ENCODE measurements at places on chromosomes 7 and 10. TPM values are rescaled to one million over a fixed set of nuclear protein-coding genes. Genes with fewer than 3 reads are reported as not detected.

USP54 gene
- 32.3 TPM for total RNA-seq

DNA sequence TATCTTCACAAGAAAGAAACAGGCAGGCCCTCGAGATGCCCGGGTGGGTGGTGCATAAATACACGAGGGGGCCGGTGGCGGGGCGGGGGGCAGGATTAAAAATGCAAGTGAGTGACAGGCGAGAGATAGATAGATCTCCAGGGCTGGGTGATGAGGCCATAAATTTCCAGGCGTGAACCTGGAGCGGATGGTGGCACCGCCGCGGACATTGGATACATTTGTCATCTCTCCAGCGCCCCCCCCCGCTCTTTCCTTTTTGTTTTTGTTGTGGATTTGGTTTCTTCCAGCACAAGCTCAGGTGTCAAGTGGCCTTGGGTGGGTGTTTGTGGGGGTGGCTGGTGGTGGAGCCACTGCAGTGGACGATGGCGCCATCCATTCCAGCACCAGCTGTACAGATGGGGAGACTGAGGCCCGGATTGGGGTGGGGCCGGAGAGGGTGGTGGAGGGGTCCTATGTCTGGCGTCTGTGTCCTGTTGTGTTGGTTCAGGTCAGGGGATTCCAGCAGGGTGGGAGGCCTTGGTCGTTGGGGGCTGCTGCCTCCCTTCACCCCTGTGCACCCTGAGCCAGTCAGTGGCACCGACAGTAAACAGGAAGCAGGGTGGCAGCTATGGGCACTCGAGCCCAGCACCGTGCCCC lies 2.9 kb downstream of the ELFN1 start:
- no peak for DNase-seq

- no peak for DNase-seq
Observed at GRCh38 chr10:86450806-86451603, 70.6 kb downstream of the WAPL start.

DNA sequence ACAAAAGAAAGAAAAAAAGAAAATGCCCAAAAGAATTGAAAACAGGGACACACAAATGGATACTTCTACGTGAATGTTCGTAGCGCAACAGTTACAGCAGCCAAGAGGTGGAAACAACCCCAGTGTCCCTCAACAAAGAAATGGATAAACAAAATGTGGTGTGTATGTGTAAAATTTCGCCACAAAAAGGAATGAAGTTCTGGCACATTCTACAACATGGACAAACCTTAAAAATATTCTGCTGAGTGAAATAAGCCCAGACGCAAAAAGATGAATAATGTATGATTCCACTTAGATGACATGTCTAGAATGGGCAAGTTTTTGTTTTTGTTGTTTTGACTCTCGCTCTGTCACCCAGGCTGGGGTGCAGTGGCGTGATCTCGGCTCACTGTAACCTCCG lies 10.9 kb downstream of the UCMA start:
- no peak for DNase-seq

HELLS gene
- 109 TPM for total RNA-seq

SLC39A12 gene
- total RNA-seq = not detected

TMEM176A gene
- total RNA-seq = not detected

GIMAP4 gene
- not detected for total RNA-seq

GLI3 gene
- total RNA-seq = 2.5 TPM

- DNase-seq = no peak
Observed at GRCh38 chr10:93420944-93421825, 60.9 kb downstream of the MYOF start.

- peak; percentile 39 for DNase-seq
Observed at GRCh38 chr7:76225379-76225778, 23.7 kb downstream of the SRRM3 start.

GRID2IP gene
- 0.22 TPM for total RNA-seq

GRCh38 chr10:84333864-84334451 lies 5.6 kb downstream of the CCSER2 start:
- peak; percentile 49 for DNase-seq

GRCh38 chr7:55516409-55516808 lies 55.9 kb downstream of the VOPP1 start:
- no peak for DNase-seq

- no peak for DNase-seq
Observed at GRCh38 chr7:130040576-130040975, 10.6 kb downstream of the ZC3HC1 start.

LRIT1 gene
- total RNA-seq = not detected

PIK3AP1 gene
- 12.1 TPM for total RNA-seq

DNA sequence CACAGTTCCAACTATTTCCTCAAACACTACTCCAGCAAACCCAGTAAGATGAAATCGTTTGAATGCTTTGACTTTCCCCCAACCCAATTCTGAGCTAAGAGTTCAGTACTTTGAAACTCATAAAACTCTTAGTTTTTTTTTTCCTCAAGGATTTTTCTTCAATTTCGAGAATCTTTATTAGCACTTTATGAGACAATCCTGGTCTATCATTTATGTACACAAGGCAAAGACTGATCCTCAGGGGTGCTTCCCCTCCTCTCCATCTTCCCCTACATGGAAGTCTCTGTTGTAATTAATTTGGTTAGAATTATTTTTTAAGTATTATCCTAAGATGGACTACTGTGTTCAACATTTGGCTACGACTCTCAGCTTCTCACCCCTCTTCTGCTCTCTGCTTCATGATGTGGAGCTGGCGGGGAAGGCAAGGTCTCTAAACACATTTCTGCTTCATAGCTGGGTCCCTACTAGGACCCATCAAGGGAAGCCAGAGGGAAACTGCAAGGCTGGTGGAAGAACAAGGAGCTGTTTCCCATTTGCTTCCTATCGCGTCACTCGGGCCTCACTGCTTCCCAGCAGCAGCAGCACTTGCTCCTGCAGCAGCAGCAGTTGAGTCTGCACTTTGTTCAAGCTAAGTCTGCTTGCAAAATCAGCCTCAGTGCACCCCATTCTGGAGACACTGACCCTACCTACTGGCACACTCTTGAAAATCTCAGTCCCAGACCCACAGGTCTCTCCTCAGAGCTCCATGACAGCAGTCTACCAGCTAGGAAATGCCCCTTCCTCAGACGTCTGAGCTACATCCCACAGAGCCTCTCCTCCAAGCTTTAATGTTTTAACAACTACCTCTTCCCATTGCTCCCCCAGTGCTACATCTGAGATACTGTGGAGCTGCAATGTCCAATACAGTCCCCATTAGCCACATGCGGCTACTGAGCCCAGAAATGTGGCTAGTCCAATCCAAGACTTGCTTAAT lies 90.0 kb downstream of the CHCHD3 start:
- no peak for DNase-seq

DNA sequence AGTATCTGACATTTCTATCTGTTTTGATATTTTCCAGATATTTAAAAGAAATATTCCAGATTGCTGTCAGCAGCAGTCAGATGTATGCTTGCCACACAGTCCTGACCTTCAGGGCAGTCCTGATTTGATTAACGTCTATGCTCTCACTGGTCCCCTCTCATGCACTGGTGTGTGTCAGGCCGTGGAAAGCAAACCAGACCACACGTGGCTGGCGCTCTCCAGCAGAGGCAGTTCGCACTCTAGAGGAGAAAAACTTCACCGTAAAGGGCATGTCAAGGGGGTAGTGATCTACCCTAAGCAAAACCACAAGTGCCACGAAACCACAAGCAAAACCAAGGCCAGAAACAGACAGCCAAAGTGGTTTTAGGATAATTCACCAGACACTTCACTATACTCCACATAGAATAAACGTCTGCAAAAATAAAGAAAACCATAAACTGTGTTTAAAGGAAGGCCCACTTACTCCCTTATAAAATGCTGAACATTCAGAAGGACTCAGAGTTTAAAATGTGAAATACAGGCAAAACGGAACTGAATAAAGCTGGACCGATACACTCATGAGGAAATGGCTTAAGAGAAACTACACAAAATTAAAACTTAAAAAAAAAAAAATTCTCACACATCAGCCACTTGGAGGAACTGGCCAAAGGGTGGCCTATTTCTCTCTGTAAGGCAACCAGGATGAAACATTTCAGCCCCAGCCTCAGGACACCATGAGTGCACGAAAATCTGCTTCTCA lies 26.4 kb downstream of the PARP12 start:
- DNase-seq = no peak

GRCh38 chr7:1444925-1445322 lies 14.3 kb downstream of the MICALL2 start:
- no peak for DNase-seq

OR6B1 gene
- total RNA-seq = not detected

CLEC2L gene
- not detected for total RNA-seq

DNA sequence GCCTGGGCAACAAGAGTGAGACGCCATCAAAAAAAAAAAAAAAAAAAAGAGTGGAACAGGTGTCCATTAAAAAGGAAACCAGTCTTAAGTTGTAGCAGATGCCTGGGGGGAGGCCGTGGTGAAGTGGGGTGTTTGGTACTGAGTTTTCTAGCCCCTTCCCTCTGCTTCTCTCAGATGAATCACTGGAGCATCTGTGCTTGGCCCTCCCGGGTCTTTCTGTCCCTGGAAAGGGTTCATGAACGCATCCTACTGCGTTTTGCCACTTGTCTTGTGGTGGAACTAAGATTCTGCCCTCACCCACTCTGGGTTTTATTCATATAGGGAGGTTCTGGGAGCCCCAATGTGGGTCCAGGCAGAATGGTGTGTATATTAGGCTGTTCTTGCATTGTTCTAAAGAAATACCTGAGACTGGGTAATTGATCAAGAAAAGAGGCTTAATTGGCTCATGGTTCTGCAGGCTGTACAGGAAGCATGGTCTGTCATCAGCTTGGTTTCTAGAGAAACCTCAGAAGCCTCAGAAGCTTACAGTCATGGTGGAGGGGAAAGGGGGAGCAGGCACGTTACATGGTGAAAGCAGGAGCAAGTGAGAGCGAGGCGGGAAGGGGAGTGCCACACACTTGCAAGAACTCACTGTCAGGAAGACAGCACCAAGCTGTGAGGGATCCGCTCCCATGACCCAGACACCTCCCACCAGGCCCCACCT lies 63.5 kb downstream of the CAMK1D start:
- no peak for DNase-seq

DNA sequence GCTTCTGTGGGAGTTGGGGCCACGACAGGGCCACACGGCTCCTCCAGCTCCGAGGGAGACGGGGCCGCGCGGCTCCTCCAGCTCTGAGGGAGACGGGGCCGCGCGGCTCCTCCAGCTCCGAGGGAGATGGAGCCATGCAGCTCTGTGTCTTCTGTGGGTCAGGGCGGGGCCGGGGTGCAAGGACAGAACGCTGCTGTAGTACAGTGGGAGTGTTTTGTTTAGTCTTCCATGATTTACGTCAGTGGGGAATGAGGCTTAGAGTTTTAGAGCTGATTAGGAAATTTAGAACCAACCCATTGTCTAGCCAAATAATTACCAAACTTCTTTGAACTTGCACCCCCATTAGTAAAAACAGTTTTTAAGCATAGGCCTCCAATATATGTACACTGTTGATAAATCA lies 32.9 kb upstream of the PRKAR1B start:
- DNase-seq = no peak

DNA sequence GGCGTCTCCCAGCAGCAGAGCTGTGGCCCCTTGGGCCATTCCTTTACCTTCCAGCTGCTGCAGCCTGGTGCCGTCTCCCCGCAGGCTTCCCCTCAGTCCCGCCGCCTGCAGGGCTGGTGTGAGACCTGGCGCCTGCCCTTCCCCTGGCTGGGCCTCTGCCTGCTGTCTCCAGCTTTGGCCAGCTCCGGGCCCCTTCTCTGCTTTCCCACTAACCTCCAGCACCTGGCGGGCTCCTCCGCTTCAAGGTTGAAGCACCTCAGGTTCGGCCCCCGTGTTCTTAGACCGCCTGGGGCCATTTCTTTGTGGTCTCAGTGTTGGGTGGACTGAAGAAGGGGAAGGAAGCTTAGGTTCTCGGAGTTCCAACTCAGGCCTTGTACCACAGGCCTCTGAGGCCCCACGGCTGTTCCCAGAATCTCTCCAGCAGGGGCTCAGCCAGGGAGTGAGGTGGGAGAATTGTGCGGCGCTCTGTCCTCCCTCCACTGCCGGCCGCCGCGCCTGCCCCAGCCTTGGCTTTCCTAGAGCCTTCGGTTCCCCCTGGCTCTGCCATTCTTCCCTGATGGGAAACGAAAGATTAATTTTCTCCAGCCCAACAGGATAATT lies 30.3 kb downstream of the GBX1 start:
- no peak for DNase-seq

- DNase-seq = peak; percentile 62
Observed at GRCh38 chr7:135335628-135336139, 102.0 kb downstream of the STRA8 start.

HOXA1 gene
- not detected for total RNA-seq

AGBL3 gene
- total RNA-seq = 1.9 TPM

DNA sequence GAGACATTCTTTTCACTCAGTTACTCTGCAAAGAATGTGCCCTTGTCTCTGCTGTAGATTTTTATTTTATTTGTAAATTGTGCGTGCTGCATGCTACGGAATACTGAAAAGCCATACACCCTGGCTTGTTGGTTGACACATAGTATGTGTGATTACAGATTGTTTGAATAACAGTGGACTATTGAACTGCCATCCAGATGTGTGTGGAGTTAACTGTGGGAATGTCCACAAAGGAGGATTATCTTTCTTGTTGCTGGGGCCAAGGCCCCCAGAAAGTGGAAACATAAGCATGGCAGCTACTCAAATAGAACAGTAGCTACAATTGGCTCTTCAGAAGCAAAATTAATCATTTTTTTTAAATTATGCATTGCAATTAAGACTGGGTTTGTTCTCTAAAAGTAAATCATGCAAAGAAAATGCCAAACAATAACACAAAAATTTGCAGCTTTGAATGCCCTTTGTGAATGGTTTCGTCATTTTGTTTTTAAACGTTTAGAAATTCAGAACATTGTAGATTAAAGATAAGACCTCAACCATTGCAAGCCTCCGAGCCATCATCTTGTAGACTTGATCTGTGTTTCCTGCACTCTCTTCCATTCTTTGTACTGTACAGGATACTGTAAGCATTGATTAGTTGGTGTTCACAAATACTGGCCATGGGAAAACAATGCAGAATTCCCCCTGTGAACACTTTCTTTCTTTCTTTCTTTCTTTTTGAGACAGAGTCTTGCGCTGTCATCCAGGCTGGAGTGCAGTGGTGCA lies 210.3 kb upstream of the TCF7L2 start:
- no peak for DNase-seq

- DNase-seq = peak; percentile 28
Observed at GRCh38 chr10:4883079-4883739, 57.2 kb downstream of the AKR1E2 start.

DNA sequence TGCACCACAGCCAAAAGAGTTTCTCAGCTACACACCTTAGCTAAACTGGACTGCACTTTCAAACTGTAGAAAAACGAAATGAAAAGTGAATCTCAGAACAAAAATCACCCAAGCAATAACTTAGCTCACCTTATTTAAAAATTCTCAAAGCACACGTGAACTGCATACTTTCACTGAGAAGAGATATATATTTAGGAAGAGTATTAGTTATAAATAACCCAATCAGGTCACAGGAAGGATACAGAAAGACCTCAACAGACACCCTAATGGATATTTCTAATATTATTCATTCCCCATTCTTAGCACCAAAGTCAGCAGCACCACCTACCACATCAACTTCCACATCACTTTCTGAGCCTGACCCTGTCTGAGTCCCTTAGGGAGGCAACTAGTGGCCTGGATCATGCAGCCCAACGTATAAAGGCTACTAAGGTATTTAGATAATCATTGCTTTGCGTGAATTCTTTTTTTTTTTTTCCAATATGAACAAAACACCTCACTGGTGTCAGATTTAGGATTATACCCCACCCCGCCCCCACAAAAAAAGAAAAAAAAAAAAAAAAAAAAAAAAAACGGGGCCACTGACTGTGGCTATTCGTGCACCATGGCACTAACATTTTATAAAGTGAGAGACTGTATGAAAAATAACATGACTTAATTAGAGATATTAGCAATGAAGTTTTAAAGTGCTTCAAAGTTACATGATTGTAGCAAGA lies 2.6 kb downstream of the ABI1 start:
- peak; percentile 10 for DNase-seq

Measured in A172 (cell line).